ENCODE measurements at places on chromosomes 4 and X.

DNA sequence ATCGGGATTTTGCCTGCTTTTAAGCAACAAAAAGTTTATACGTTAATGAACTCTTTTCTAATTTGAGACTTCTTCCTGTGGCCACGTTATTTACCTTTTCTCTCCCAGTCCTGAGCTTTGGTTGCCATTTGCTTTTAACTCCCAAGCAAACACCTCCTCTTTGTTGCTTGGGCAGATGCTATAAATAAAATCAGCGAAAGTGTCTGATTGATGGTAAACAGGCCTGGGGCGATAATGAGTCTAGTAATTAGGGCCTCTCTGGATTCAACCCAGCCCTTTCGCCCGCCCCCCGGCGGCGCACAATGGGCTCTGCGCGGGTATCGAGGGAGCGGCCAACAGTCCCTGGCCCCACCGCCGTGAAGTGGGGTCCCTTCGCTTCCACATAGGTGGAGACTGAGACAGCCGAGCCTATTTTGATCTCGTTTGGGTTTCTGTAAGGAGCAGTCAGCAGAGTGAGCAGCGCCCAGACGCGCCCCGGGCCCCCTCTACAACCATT is 790 bp downstream of the CLGN start:
- no peak for DNase-seq

- no peak for DNase-seq
Observed at GRCh38 chr4:132818091-132818490, 331.0 kb upstream of the PCDH10 start.

GRCh38 chrX:45824471-45824870 is 623.8 kb upstream of the DIPK2B start:
- peak; percentile 1 for DNase-seq

- no peak for DNase-seq
Observed at GRCh38 chr4:62560858-62561257, 1360.7 kb downstream of the ADGRL3 start.

GRCh38 chr4:2489841-2490552 is 21.1 kb downstream of the RNF4 start:
- DNase-seq, result no peak

- DNase-seq, result no peak
Observed at GRCh38 chr4:95987851-95988250, 148.0 kb downstream of the PDHA2 start.

DNA sequence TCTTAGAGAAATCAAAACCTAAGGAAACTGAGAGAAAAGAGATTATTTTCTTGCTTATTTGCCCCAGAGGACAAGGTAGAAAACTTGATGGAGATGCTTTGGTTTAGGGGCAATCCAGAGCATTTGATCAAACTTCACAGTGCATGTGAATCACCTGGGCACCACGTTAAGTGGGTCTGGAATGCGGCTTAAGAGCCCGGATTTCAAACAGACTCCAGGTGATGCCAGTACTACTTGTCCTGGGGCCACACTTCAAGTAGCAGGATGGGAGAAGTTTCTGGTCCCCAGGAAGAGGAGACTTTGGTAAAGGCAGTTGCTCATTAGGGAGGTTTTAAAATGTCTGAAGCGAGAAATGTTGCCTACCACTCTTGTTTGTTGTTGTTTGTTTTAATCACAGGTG is 51.8 kb downstream of the PHOX2B start:
- no peak for DNase-seq
